ENCODE measurements at places on chromosomes 6 and 20.

GRCh38 chr20:62925076-62925419, 1.3 kb downstream of the DIDO1 start:
- no peak for DNase-seq

GRCh38 chr6:39221115-39221514, 8.2 kb downstream of the KCNK5 start:
- DNase-seq: no peak

DNA sequence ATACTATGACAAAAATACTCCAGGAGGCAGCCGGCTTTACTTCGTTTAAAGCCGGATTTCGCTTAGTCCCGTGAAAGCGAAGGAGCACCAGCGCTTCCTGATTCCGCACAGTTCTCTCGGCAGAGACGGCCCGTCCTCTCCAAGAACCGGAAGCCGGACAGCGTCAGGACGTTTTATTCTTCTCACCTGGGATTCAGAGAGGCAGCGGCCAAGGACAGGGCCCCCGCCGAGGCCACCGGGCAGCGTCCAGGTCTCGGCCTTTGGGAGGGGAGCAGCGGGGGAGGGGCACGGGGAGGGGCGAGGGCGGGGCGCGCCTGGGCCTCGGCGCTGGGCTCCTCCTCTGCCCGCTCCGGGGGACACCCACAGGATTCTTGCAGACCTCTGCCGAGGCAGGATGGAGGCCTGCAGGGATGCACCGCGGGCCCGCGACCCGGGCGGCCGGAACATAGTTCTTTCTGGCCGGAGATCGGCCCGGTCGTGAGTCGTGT, 2.8 kb upstream of the DIDO1 start:
- DNase-seq: no peak

DNA sequence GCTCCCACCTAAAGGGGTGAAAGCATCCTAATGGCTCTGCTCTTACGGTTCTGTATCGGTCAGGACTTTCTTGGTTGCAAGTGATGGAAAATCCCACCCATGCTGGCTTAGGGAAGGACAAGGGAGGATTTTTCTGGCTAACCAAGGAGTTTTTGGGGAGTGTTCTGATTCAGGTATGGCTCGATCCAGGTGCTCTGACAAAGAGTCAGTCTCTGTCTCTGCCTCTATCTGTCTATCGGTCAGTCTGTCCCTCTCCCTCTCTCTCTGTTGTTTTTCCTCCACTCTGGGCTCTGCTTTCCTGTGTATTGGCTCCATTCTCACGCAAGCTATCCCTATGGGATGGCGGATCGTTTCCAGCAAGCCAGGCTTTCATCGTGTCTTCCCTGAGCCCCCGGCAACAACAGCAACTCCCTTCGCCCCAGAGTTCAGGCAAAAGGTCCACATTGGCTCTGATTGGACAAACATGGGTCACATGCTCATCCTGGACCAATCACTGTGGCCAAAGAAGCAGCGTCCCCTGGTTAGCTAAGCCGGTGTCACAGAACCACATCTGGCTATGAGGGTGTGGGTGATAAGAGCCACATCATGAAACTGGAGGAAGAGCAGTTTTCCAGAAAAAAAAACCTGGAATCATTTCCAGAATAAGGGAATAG, 160.3 kb downstream of the BMP7 start:
- DNase-seq: no peak

- no peak for DNase-seq
Measured at GRCh38 chr6:32317541-32317940, 54.2 kb downstream of the TSBP1 start.

DNA sequence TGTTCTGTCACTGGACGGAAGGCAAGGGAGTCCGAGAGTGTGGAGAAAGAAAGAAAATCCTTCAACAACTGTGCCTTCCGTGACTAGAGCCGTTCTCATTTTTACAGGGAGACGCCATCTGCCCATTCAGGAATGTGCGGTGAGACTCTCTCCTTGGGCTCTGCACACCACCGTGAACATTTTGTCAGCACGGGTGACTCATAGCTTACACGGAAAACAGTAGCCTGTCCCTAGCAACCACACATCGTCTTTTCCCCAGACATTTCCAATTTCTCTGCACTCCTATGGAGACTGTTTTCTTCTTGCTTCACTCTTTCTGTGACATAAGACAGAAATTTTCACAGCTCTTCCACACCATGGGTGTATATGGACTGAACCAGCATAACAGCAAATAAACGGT, 55.1 kb downstream of the TBXT start:
- peak; percentile 79 for DNase-seq

DNA sequence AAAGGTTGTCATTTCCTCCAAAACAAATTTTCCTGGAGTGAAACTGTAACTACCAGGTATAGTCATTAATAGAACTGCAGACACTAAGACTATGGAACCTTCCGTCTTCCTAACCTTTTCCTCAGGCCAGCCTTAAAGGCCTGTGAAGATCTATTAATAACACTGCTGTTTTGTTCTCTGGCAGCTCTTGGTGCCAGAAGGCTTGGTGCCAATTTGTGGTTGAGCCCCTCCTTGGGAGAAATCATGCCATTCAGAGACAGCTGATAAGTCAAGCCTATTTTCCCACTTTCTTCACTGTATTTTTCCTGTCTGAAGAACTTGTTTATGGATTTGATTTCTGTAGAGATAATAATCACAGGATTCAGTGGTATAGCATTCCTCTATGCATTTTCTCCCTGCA, 64.8 kb downstream of the HCRTR2 start:
- DNase-seq: peak; percentile 39

DNA sequence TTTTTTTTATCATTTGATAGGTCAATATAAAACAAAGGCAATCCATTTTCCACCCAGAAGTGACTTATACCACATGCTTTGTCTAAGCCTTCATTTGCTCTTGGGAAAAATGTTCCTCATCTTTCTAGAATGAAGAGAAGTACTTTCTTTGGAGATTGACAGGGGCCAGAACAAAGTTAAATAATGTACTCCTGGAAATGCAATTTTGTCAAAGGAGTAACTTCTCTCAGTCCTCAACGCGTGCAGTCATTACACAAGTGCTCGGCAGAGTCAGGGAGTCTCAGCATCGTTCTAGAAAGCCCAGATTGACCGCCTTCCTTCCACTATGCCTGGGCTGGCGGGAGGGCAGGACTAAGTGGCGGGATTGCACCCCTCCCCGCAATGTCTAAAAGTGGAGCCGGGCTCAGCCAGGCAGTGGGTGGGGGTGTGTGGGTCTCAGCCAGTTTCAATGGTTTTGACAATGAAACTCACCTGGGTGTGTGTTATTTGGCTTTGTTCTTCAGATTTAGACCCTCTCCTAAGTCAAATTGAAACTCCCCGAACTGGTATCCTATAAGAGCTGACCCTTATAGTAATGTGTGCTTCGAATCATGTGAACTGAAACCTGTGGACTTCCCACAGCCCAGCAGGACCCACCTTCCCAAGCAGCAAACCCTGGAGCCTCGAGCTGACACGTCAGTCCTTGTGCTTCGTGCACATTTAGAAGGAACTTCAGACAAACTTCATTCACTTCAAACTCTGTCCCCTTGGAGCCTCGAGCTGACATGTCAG, 63.2 kb upstream of the DUSP22 start:
- DNase-seq: no peak

- DNase-seq: no peak
Measured at GRCh38 chr6:31385041-31385440, 18.4 kb upstream of the MICA start.

GRCh38 chr6:137097057-137097456, 52.3 kb upstream of the IL20RA start:
- DNase-seq: no peak

- no peak for DNase-seq
Measured at GRCh38 chr20:33936656-33937055, 57.1 kb upstream of the RALY start.

DNA sequence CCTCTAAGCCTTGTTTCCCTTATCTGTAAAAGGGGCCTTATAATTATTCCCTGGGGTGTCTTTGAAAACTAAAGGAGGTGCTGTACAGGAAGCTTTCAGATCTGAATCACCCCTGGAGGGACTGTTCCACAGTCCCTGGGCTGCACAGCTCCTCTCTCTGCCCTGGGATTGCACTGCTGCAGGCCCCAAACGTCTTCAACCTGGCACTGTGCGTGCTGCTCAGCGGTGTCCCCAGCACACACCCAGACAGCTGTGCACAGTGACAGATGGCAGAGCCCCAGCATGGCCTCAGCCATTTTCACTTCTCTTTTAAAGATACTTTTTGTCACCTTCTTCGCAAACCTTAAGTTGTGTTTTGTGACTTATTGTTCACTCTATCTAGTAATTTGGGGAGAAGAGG, 50.7 kb upstream of the INSM1 start:
- DNase-seq: no peak

DNA sequence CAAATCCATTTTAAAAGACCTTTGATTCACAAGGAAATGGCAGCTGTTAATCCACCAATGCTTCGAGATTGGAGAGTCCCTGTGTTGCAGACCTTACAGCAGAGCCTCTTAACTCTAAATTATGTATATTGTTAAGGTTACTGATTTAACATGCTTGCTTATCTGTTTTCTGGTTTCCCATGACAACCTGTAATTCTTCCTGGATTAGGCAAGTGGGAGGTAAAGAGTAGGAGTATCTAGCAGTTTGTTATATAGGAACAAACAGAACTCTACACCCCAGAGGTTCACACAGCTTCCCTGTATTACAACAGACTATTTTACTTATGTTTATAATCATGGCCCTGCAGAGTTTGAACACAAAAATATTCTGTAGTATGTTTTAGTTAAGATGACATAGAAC, 39.5 kb downstream of the NKX2-4 start:
- DNase-seq: peak; percentile 73

DNA sequence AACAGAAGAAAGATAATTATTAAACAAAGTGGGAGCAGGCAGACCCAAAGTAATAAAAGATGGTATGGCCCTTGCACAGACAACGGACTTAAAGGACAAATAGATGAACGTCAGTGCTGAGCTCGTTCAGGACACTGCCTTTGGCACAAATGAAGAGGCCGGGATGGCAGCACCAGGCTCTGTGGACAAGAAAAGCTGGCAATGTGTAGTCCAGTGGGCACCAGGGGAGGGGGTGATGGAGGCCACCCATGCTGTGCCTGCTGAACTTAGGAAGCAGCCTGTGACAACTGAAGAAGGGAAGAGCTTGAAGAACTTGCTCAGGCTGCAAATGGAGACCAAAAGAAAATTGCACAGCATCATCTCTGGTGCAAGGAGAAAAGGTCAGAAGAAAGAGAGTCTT, 131.0 kb downstream of the ANKRD60 start:
- DNase-seq: no peak

GRCh38 chr6:100946021-100946540, 65.0 kb upstream of the ASCC3 start:
- no peak for DNase-seq

DNA sequence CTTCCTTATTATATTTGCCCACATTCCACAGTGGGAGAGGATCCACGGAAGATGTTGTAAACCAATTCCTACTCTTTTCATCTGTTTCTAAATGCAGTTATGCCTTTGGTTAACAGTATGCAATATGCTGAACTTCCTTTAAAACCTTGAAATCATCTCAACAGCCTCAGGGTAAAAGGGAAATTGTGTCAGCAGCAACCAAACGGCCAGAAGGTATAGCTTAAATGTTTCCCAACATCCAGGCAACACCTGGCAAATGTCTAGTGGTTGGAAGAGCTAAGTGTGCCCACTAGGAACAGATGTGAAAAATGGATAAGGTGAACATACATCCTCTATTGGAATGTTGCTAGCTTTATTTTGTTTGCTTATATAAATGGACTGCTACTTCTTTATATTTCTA, 164.8 kb downstream of the FAXC start:
- no peak for DNase-seq

DNA sequence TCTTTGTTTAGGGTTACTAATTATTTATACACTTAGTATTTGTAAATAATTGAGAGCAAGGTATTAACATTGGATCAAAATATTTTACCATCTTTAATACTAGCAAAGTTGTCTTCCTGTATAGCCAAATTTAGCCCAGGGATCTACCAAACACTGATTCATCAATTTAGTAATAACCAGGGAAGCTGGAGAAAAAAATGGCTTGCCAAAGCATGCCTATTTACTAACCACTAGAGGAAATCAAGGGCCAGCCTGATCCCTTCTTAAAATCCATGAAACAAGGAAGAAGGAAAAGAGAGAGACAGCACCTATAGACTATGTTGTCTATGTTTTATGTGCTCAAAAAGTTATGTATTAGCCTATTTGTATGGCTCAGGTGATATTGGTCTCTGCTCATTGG, 450.3 kb upstream of the GJE1 start:
- DNase-seq: no peak

Measured in NCI-H226 (cell line).